ENCODE measurements at places on chromosomes 6 and 20.

GRCh38 chr6:74764486-74764885 lies 441.4 kb downstream of the COL12A1 start:
- no peak for DNase-seq

- no peak for DNase-seq
Measured at GRCh38 chr20:50256577-50256976, 65.9 kb downstream of the CEBPB start.

- DNase-seq: no peak
Measured at GRCh38 chr20:32329817-32330554, 28.1 kb upstream of the ASXL1 start.

GRCh38 chr6:126548300-126548699 lies 208.4 kb downstream of the CENPW start:
- no peak for DNase-seq

DNA sequence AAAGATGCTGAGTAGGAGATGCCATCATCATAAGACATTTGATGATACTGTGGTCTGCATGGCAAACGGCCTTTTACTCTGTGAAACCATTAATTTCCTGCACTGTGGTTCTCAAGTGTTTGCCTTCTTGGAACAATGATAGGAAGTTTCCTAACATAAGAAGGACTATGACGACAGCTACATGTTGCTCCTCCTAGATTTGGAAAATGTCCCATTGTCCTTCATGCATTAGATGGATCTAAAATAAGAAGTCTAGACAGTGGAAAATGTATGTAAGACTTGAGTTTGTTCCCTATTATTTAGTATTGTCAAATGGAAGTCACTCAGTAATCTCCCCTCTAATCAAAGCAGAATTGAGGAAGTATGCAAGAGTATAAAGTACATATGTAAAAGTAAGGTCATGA lies 98.5 kb upstream of the TMEM170B start:
- DNase-seq: no peak

DNA sequence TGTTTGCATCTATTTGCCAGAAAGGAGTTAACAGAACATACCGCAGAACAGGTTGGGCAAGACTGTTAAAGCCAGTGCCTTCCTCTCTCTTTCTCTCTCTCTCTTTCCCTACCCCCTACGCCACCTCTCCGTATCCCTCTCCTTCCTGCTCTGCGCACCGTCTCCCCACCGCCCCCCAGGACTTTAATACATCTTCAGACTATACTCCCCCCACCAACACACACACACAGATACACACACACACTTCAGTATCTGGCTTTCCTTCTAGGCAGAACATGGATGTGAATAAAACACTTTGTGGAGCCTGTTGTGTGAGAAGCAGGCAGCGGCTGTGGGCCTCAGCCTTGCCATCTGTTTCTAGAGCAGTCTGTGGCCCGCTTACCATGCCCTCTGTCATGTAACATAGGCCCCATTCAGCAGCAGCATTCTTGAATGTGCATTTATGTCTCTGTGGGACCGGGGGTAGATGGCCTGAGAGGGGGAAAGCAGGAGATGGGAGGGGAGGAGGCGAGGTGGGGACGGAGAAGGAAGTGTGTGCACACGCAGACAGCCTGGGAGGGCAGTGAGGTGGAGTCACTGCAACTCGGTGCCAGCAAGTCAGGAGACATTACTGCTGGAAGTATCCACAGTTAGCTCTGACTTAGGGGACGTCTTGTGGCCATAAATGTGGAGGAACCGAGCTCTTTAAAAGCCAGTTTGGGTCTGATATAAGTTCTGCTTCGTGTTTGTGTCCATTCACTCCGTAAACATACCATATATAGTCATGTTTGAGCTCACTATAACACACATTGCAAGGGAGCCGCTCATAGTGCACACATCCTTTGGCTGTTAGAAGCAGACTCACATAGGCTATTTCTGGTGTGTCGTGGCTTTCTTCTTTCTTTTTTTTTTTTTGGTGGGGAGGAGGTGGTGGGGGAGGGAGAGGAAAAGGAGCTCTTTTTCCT lies 38.4 kb downstream of the RREB1 start:
- DNase-seq: no peak

DNA sequence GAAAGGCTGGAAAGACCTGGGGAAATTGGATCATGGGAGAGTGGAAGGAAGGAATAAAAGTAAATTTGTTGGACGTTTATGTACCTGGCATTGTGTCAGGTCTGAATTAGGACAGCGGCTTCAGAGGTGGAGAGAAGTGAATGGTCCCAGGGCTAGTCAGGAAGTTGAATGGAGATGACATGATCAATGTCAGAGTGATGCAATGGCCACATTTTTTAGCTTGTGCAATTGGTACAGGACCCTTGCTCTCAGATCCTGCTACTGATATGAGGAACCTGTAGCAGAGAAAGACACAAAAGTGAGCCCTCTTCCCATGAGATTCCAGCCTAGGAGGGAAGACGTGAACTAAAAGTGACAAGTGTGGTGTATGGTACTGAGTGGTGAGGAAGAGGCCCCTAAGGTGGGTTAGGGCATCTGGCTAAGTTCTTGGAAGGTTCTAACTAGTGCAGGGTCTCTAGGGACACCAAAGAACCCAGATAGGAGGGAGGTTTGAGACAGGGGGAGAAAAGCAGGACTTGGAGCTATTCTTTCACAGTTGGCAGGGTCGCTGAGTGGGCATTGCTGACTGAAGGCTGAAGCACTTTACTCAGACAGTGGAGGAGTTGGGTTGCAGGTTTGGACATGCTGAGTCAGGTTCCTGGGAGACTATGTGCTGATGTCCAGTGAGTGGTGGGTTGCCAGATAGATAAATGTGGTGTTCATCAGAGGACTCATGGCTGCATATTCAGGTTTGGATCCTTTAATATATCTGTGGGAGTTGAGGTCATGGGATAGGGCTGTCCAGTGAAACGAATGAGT lies 266.1 kb upstream of the RNF24 start:
- DNase-seq: no peak

- peak; percentile 3 for DNase-seq
Measured at GRCh38 chr20:59598625-59599310, 5.6 kb upstream of the PHACTR3 start.

DNA sequence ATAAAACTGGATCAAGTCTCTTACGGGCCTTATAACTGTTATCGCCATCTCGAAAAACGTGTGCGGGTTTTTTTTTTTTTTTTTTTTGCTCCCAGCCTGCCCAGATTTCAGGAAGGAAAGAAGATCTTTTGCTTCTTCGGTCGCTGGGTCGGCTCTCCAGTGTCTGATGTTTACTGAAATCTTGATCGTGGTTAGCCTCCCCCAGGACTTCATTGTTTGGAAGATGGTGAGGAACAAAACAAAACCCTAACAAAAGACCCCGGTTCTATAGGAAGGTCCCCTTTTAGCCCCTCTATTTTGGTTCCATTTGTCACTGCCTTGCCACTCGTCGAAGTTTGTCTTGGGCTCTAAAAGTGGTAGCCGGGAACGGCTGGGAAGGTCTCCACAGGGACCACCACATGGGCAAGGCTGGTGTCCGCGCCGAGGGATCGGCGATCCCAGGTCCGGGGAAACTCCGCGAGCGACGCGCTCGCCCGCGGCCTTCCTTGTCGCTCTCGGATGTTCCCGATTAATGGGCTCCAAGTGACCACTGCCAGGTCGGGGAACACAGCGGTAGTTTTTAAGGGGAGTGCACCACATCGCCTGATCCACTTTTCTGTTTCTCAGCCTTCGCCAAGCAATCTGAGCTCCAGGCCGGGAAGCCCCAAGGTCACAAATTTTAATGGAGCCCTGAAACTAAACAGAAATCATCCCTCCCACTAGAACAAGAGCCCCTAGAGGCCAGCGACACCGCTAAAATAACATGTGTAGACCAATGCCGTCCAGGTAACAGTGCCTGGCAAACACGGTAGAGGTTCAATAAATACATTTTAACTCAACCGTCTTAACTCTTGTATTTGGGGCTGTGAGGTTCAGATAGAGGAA lies 27.0 kb downstream of the TRIM27 start:
- DNase-seq: peak; percentile 41

DNA sequence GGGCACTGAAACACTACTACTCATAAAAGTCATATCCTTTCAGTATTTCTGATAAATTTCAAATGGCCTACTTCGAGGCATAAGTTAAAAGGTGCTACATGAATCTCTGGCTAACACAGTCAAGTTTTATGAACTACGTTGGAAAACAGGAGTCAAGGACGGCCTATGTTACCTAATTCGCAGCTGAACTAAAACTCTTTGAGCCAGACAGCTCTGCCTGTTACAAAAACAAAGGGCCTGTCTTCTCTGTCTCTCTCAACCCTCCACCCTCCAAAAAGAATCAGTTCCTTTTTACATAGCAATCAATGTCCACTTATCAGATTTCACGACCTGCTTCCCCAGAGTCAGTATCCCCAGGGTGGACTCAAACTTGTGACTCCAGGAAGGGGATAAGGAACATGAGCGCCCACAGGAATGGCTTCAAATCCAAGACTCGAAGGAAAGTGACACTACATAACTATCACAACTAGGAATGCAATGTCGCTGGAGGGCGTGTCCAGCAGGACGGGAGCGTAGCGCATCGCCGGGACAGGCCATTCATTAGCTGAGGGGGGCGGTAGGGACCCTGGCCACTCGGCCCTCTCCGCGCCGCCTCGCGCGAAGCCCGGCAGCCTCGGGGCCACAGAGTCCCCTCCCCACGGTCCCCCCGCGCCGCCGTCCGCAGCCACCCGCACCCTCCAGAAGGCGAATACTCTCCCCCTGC lies 591 bp downstream of the IBTK start:
- DNase-seq: peak; percentile 45

GRCh38 chr20:49635166-49635565 lies 67.2 kb upstream of the PTGIS start:
- no peak for DNase-seq

DNA sequence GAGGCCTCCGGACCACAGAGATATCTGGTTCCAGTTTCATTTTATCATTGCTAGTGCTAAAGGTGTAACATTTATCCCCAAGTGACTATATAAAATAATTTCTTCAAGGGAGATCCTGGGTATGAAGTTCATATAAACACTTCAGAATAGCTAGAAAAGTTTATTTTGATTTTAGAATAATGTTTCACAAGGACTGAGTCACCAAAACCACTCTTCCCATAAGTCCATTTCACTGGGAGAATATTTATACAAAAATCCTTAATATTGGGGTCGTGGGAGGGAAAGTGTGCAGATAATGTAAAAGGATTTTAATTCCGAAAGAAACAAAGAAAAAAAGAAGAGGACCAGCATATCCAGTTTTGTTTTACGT lies 128.1 kb downstream of the ISM1 start:
- no peak for DNase-seq

- no peak for DNase-seq
Measured at GRCh38 chr6:98054453-98054852, 771.4 kb upstream of the MMS22L start.

DNA sequence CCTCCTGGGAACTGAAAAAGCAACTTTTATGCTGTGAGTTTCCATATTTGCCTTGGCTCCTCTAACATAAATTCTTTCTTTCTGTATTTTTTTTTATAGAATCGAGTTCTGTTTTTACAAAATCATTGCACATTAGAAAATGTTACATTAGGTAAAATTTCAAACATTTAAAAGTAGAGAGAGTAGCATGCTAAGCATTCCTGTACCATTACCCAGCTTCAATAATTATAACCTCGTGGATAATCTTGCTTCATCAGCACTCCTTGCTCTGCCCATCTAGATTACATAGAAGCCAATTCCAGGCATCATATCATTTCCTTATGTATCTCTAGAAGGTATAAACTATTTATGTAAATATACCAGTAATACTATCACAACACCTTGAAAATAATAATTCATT lies 15.4 kb upstream of the FBXO30 start:
- no peak for DNase-seq
